ENCODE measurements at places on chromosomes 16 and 17. TPM values are rescaled to one million over a fixed set of nuclear protein-coding genes. Genes with fewer than 3 reads are reported as not detected.

Gene CCL16
- total RNA-seq: not detected

Gene TERF2IP
- 45.8 TPM for total RNA-seq

Gene SLC5A11
- total RNA-seq: not detected

Gene PRDM7
- not detected for total RNA-seq

Gene TSNAXIP1
- total RNA-seq: 1.9 TPM
